Stimulated activated CD8-positive, alpha-beta memory T cell treated with anti-CD3 and anti-CD28 coated beads, Interleukin-7, amount 100 ng/mL, for 48 hours (primary cell): ENCODE measurements at places on chromosomes 5 and 9.

- no peak for DNase-seq
These were observed 78.9 kb downstream of the GOLPH3 start for GRCh38 chr5:32095261-32095671.

- DNase-seq = no peak
These were observed 198.3 kb downstream of the AUH start for GRCh38 chr9:91163444-91163772.

DNA sequence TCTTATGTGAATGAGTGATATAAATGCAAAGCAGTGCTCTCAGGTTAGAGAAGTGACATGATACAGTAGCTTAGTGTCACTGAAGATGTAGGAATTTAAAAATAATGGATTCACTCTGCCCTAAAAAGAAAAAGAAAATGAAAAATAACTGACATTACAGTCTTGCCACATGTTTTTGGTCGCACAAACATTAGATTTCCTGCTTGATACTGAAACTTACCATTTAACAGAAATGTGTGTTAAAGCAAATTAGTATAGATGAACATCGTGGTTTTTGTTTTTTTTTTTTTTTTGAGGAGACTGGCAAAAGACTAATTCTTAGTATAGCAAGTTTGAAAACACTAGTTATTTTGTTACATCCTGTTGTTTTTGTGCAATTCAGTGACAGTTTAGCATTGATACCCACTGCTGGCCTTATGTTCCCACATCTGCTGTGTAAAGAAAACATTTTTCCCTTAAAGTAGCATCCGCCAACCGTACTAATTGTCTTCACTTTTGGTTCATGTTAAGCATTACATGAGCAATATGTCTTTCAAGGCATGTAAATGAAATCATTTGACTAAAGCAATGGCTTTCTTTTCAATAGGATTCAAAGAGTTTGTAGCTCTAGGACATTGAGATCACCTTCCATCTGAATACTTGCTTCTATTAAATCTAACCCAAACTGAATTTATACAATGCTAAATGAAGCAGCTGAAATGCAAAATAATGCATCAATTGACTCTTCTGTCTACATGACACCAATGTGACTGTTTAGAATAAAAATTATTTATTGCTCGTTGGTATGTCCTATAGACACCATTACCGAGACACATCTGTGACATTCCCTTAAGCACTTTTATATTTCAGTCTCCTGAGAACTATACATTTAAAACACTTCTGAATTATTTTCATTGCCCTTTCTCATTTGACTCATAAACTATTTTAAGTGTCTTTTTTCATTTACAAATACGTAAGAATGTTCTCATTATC, 859.1 kb downstream of the MAT2B start:
- no peak for DNase-seq

GRCh38 chr5:44377057-44377456, 12.2 kb downstream of the FGF10 start:
- no peak for DNase-seq

DNA sequence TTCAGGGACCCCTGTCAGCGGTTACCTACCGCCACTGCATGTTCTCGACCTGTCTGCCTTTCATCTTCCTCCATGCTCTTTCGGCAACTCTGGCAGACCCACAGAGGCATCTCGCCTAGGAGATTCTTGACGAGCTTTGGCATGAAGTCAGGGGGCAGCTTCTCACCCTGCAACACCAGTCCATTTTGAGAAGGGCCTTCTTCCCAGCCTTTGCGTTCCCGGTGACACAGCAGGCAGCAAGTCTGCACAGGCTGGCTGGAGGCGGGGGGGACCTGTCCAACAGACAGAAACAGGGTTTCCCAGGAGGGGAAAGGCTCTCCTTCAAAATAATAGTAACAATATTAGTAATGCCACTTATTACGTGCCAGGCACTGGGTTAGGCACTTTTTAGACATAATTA, 15.5 kb downstream of the FAM193B start:
- no peak for DNase-seq

DNA sequence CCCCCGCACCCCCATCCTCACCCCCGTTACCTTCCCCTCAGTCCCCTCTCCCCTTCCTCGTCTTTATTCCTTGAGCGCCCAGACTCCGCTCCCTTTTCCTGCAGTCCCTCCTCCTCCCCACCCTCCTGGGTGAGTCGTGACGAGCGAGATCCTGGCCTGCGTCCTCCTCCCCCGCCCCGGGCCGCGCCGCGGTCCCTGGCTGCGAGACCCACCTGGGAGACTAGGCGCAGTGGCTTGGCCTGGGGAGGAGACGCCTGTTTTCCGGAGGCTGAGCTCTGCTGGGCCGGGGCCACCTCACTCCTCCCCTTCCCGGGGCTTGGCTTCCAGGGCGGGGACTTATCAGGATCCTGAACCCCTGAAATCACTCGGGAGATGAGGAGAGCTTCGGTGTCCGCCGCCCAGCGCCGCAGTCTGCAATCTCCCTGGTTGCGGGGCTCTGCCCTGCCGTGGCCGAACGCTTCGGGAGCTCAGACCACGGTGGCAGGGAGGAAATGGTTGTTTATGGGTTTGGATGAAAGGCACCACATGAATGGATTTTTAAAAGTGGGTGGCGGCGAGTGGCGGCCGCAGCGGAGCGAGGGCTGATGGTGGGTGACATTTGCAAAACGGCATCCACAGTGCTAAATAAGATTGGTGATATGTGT, 984 bp downstream of the STXBP1 start:
- DNase-seq = no peak

- no peak for DNase-seq
These were observed 184.2 kb downstream of the FANCC start for GRCh38 chr9:95133325-95133705.

DNA sequence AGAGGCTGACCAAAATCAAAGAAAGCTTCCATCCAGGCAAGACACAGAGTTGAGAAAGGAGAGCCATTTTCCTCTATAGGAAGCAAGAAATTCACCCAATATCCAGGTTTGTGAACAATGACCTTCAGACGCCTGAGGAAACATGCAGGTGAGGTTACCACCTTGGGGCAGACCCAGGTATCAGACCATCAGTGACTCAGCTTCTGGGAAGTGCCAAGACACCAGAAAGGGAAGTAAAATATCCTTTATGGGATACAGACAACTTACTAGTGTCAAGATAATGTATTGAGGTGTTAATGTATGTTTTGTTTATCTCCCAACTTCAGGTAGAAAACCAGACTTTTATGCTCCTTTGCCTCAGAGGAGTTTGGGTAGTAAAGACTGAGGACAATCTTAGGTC, 2.2 kb upstream of the DTWD2 start:
- no peak for DNase-seq

GRCh38 chr9:19173598-19174125, 46.4 kb upstream of the PLIN2 start:
- no peak for DNase-seq

- no peak for DNase-seq
These were observed 30.2 kb upstream of the SLC9A3 start for GRCh38 chr5:554284-554988.

DNA sequence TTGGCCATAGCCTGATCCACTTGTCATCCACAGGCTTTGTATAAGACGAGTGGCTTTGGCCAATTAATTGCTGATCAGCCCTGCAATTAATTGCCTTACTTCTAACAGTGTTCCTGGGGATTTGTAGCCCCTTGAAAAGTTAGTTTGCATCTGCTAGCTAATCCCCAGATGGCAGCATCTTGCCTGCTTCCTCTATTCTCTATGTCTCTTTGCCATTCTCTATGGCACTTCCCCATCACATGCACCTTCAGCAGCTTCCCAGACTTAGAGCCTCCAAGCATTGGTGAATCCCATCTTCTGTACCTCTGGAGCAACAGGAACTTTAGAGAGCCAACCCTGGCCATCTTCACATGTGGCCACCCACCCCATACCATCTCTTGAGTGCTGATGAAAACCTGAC, 197.0 kb upstream of the DMAC1 start:
- no peak for DNase-seq

DNA sequence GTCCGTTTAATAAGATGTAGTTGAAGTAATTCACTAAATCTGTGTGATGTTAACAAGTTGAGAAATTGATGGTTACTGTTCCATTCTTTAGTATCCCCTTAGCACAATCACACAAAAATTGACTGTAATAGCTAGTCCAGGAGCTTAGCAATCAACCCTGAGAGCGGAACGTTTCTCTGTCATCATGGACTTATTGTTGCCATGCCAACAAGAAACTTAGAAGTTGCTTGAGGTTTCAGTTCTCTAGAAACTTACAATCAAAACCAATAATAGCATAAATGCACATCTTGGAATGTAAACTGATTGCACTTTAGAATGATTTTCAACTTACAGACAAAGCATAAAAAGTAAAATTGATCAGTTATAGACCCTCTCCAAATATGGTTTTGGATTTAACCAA, 125.4 kb upstream of the ANKH start:
- no peak for DNase-seq

GRCh38 chr5:75601996-75602395, 9.3 kb upstream of the ANKDD1B start:
- no peak for DNase-seq

DNA sequence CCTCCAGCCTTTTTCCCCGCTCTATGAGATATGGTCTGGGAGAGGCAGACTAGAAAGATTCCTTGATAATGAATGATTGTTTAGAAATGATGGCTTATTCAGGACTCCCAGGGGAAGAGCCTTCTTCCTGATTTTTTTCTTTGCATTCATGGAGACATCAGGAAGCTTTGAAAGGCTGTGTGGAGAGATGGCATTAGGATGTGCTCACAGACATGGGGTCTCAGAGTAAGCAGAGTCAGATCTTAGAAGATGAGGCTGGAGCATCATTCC, 37.1 kb downstream of the PPARGC1B start:
- DNase-seq = no peak

GRCh38 chr5:178121391-178122276, 8.3 kb downstream of the N4BP3 start:
- no peak for DNase-seq

DNA sequence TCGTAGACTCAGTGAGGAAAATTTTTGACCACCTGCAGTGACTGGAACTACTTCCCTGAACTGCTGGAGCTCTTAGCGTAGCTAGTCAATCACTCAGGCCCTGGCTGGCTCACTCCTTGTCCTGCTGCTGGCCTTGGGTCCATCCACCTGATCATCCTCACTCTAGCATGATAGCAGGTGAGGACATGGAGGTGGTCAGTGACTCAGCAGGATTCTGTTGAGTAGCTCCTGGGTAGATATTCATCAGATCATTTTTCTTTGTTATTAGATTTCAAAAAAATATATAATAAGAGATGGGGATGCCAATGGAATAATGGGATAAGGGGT, 25.0 kb upstream of the SEMA4D start:
- DNase-seq = no peak

DNA sequence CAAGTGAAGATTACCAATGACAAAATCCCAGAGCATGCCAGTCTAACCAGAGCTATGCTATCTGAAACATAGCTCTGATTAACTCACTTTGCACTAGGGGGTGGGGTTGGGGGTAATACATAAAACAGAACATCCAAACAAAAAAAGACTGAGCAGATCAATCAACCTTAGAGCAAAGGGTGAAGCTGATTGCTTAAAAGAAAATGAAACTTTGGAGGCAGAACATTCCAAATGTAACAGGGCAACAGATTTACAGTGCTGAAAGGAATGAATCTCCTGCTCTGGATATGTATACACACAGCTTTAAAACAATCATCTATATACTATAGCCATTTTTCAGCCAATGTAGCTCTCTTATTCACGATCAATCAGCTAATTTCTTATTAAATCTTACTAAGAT, 4.9 kb downstream of the IL6ST start:
- DNase-seq = no peak

DNA sequence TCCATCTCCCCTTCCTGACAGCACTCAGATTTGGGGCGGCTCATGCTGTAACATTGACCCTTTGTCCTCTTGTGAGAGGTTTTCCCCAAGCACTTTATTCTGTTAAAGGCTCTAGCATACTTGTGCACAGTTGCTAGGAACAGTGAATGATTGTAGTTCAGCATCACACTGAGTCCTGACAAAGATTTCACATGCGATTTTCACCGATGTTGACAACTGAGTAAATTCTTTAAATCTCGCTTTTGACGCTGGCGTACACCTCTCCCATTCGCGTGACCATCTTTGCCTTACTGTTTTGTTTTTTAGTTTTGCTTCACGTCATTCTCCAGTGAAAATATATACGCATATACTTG, 780 bp downstream of the CDC37L1 start:
- no peak for DNase-seq

DNA sequence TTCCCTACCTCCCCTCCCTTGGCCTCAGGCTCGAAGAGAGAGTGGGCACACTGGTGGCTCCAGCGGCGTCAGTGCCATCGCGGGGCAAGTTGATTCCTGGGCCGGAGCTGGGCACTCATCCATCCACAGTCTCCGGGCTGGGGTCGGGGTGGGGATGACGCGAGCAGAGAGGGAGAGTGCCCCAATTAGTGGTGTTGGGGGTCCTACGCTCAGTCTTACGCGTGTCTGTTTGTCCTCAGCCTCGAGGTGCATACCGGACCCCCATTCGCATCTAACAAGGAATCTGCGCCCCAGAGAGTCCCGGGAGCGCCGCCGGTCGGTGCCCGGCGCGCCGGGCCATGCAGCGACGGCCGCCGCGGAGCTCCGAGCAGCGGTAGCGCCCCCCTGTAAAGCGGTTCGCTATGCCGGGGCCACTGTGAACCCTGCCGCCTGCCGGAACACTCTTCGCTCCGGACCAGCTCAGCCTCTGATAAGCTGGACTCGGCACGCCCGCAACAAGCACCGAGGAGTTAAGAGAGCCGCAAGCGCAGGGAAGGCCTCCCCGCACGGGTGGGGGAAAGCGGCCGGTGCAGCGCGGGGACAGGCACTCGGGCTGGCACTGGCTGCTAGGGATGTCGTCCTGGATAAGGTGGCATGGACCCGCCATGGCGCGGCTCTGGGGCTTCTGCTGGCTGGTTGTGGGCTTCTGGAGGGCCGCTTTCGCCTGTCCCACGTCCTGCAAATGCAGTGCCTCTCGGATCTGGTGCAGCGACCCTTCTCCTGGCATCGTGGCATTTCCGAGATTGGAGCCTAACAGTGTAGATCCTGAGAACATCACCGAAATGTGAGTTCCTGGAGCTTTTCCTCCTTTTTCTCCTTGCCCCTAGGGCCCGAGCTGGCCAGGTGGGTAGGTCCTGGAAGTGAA, 861 bp downstream of the NTRK2 start:
- no peak for DNase-seq

- DNase-seq = no peak
These were observed 32.2 kb downstream of the ZNF131 start for GRCh38 chr5:43152946-43153345.

DNA sequence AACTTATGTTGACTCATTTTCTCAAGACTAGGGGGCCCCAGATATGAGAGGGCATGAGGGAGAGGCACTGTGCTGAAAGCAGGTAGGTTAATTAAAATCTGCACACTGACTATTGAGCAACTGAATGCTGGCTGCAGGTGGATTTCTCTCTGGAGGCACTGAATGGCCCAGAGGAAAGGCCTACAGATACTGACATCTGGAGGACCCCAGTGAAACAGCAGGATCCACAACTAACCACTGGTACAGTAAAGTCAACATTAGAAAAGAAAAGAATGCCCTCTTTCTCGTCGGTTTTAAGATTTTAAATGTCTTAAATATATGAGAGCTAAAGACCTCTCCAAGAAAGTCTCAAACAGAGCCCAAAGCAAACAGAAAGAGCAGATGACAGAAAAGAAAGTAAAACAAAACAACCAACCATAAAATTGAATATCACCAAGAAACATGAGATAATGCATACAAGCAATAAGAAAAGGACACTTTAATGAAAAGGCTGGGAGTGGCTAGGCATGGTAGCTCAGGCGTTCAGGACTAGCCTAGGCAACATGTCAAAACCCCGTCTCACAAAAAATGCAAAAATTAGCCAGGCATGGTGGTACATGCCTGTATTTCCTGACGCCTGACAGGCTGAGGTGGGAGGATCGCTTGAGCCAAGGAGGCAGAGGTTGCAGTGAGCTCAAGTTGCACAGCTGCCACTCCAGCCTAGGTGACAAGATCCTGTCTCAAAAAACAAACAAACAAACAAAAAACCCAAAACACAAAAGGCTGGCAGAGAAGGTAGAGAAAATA, 43.3 kb downstream of the PUM3 start:
- DNase-seq = no peak
